ENCODE measurements at places on chromosomes 4 and X. TPM values are rescaled to one million over a fixed set of nuclear protein-coding genes. Genes with fewer than 3 reads are reported as not detected.

Gene USP51
- total RNA-seq, result 1.2 TPM

Gene WDR17
- total RNA-seq, result 0.58 TPM

Gene NFXL1
- total RNA-seq, result 10.5 TPM

Gene NPY1R
- 1.1 TPM for total RNA-seq

Gene SERPINA7
- total RNA-seq, result not detected

Gene CXCL1
- total RNA-seq, result 80.9 TPM

Gene SPANXN4
- total RNA-seq, result not detected

Gene ADH1A
- total RNA-seq, result not detected

Gene GLRA2
- total RNA-seq, result not detected

Gene DTHD1
- total RNA-seq, result not detected

Gene CCNQ
- total RNA-seq, result 25.9 TPM

Gene CLNK
- total RNA-seq, result not detected

Gene LINC00632
- 5.2 TPM for total RNA-seq

Gene MTMR8
- 0.19 TPM for total RNA-seq

Gene XAGE1A
- not detected for total RNA-seq

Gene RGN
- 2.8 TPM for total RNA-seq

Gene FGF5
- 23.8 TPM for total RNA-seq

Gene ATP8A1
- total RNA-seq, result 0.19 TPM
